ENCODE measurements at places on chromosomes 6 and 20.
A peak's percentile ranks its signal among the peaks of the same experiment; 100 is the strongest.

GRCh38 chr6:5095236-5095635, 10.1 kb downstream of the PPP1R3G start:
- peak; percentile 81 for DNase-seq

DNA sequence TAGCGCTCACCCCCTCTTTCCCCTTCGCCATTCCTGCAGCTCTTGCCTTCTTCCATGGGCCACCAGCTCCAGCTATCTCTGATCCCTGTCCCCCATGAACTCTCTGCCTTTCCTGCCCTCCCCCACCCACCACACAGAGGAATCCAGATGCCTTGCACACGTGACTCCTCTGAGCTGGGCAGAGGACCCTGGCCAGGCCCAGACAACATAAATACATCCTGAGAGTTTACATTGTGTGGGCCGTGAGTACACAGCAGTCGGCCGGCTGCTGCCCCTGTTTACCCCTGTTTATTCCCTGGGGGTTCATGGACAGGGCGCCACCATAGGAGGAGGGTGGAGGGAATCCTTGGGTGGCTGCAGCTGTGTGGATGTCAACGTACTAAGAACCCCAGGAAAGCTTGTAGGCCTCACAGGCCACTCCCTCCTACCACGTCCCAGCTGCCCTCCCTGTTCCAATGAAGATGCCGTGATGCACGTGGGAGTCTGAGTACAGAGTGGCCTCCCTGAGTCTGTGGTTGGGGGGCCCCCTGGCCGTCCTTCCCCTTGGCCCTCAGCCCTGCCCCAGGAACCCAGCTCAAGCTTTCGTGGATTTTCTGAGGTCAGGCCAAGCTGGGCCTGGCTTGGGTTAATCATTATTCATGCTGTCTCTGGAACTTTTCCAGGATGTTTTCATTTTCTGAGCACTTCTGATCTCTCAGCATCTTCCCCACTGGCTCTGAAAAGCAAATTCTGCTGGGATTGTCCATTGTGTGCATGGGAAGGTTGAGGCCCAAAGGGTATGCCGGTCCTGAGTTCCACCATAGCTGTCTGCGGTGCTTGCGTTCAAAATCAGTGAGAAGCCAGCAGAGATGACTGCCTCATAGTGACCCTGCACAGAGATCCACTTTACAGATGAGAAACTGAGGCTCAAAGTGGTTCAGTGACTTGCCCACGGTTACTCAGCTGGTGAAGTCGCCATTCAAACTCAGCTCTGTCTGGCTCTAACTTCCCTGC, 136.3 kb downstream of the MRPL14 start:
- DNase-seq, result peak; percentile 90

DNA sequence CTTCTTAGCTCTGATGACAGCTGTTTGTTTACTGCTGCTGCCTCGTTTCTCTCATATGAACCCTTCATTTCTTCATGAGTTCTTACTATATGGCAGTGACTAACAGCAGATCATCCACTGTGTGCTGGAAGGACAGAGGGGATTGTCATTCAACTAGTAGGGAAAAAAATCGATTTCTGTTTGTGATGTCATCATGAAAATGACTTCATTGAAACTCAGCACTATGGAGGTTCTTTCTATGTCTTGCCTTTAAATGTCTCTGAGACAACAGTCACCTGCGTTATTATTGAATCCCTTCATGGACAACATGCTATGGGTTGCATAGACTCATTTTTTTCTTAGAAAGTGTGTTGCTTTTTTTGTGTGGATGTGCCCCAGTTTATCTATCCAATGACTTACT, 394.4 kb downstream of the DOK5 start:
- no peak for DNase-seq

DNA sequence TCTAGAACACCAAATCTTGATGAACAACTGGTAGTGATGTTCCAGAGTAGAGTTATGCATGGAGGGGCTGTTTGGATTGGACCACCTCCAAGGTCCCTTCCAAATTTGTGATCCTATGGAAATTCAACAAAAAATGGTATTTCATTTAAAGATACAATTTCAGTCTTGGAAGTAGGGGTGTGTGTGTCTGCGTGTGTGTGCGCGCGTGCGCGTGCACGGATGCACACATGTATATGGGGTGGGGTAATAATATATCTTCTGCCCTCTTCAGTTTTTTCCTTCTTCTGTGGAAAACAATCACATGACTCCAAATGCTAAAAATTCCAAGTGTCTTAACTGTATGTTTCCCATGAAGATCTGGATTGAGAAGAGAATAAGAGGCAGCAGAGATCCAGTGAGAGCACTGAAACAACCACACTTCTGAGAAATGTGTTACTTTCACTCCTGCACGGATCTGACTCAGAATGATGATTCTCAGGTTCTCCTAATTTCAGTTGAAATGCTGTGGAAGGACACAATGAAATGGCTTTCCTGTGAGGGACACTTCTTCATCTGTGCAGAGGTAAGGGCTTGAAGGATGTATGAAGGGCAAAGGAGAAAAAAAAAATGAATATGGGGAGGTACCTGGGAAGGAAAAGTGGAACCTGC, 10.6 kb upstream of the IL17F start:
- DNase-seq, result no peak

- no peak for DNase-seq
Observed at GRCh38 chr6:16403831-16404230, 165.4 kb downstream of the GMPR start.

DNA sequence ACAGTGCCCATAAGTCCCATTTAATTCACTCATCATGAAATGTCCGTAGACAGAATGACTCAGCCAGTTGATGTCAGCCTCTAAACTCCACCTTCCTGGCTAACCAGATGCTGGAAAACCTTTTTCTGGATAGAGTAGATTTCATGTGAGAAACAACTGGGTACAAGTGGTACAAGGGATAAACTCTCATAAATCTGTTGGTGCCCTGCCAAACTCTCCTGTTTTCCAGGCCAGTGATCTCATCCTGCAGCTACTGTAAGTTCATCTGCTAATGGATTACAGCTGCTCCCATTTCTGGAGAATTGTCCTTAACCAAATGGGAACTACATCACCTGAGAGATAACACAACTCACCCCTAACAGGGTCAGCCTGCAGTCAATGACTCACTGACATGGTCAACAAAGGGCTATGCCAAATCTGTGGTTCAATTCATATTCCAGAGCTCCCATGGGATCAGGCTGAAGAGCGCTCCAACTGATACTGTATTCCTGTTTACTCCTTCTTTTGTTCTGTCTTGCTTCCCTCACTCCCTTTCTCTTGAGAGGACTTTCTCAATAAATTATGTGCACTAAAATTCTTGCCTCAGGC, 210.1 kb upstream of the HDDC2 start:
- DNase-seq, result peak; percentile 68

DNA sequence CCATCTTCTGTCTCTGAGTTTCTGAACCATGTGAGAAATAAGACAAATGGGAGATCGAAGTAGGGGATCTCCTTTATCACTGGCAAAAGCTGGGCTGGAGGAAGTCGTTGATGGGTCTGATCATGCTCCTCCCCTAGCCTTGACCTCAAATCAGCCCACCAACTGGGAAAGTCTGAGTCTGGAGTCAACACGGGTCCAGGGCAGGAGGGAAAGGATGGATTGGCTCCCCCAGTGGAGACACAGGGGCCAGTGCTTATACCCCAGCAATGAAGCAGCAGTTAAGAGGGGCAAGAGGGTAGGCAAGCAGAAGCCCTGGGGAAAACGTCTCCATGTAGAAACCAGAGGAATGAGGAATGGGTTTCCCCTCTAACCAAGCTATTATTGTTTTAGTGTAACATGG, 152.6 kb downstream of the TBC1D7 start:
- DNase-seq, result no peak

DNA sequence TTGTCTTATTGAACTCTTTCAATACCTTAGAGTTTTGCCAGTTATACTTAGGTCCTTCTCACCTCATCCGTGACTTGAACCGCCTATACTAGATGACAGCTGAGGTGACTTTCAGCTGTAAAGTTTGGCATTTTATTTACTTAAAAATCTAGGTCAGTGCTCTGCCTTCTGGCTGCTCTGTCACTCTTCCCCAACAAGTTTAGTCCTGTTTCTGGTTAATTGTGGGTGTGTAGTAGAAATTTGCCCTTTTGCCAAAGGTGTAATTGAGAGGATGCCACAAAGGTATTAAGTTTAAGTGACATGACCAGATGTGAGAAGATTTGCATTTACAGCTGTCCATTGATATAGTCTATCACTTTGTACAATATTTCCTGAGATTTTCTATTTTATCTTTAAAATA, 106.2 kb downstream of the FARS2 start:
- no peak for DNase-seq

DNA sequence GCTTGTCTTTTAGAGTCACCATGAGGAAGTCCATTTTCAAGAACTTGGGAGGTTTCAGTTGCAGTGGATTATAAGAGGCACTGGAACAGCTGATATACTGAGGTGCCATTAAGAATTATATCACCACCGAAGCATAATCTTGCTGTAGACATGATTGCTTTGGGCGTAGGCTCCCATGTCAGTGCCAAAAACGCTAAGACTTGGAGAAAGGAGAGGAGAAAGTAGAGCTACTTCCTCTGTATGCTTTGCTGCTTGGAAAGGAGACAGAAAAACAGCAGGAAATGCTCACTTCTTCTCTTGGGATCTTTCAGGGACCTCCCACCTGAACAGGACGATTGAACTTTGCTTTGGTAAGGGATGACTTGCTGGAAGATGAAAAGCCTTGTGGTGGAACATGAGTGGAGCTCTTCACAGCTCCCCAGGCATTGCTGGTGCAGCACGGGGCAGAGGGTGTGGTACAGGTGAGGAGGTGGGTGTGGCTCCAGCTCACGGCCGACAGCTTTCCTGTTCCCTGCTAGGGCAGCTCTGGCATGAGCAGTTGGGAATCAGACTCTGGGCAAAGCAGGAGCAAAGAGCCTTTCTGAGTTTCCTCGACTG, 190.4 kb upstream of the JAG1 start:
- peak; percentile 77 for DNase-seq

DNA sequence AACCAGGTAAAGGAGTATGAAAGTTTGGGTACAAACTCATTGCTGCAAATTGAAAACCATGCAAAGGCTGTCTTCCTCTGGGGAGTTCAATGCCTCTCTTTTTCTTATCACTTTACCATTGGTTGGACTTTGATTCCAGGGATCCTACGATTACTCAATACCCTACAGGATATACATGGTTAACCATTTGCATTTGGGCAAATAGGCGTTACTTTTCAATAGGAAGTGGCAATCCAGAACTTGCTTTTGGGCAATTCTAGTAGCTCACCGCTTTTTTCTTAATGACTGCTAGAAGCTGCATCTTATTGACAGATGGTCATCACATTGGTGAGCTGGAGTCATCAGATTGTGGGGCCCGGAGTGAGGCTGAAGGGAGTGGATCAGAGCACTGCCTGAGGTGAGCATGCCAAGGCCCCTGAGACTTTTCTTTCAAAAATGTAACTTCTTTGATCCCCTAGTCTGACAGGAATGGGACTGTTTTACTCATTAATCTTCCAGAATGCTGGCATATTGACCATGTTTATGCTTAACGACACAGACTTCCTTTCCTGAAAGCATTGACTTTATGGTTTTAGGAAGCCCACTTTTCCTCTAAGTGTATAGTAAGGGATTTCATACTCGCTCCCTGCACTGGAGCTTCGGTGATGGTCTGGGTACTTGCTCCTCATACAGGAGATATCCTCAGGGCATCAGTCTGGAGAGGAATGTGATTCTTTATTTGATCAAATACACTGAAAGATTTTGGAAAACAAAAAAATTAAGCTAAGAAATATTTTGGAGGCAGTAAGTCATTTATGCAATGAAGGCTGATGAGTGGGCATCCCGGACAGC, at the start of gene CCR6:
TSS of gene CCR6 (plus strand) at position 270 of the 831 bp plus-strand sequence. CDS start 13,039 bp downstream, outside the sequence.
- DNase-seq, result no peak

DNA sequence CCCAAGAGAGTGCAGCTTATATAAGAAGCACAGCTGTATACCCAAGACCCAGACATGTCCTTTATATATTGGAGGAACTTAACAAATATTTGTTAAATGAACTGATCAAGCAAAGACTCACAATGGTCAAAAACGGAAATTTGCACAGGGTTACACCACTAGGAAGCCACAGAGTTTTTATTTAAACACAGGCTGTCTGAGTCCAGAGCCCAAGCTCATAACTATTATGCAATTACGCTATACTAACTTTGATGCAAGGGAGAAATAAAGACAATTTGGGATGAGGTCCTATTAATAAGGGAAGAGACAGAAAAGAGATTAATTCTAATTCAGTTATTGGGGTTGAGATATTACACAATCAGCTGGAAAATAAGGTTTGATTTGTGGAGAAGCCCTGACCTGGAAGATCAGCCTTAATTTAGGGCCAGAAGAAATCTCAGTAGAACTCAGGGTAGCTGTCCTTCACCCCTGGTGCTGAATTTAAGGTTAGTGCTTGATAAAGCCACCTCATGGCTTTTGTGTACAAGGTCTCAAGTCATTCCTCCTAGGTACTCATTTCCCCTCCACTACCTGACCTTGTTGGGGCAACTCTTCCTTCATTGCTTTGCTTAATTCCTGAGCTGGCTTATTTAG, 10.5 kb upstream of the ZNF334 start:
- DNase-seq, result no peak

GRCh38 chr20:38805958-38806854, 709 bp downstream of the PPP1R16B start:
- no peak for DNase-seq

GRCh38 chr6:159961528-159961927, 7.4 kb upstream of the IGF2R start:
- peak; percentile 84 for DNase-seq

- peak; percentile 77 for DNase-seq
Observed at GRCh38 chr20:50224531-50225255, 34.1 kb downstream of the CEBPB start.

- no peak for DNase-seq
Observed at GRCh38 chr20:50831622-50832021, 36.8 kb downstream of the BCAS4 start.

DNA sequence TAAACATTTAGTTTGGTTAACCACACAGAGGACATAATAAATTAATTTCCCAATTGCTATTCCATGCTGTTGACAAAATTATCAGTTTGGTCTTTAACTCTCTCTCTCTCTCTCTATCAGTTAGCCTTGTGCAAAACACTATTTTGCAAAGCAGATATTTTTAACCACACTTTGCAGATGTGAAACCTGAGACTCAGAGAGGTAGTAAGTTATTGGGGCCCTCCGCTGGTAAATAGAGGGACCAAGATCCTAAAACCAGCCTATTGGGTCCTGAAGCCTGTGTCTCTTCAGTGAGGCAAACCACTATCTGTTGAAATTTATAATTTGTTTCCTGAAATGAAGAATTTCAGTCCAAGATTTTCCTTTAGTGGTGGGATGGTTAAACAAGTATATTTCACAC, 231.0 kb downstream of the SOD2 start:
- DNase-seq, result no peak

DNA sequence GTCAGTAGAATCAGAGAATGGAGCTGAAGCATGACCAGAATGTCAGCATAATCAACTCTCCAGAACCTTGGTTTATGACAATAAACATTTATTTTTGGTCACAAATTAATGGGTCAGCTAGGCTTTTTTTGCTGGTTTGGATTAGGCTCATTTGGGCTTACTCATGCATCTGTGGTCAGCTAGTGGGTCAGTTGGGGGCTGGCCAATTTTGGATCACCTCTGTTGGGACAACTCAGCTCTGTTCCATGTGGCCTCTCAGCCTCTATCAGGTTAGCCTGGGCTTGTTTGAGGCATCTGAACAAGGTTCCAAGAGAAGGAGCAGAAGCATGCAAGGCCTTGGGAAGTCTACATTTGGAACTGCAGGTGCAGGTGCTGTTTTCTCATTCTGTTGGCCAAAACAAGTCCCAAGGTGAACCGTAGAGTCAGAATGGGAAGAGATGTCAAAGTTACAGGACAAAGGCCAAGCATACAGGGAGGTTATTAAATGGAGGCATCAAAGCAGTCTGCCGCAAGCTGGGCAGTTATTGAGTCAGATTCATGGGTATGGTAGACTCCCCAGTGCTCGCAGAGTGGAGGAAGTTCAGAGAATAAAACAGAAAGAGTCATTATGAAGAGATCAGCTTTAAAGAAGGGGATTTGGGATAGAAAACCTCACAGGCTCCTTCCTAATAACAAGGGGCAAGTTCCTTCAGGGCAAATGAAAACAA, 173.0 kb downstream of the PLCB4 start:
- no peak for DNase-seq
